Thoracic aorta (tissue), 2 donors: ENCODE measurements at places on chromosomes 7 and 10.

- H3K27me3 ChIP-seq, result no peaks in the 10 kb centered on the region
- no peak for DNase-seq
- H3K36me3 ChIP-seq, result peaks cover 35% of the 10 kb centered on the region
- H3K4me3 ChIP-seq, result no peak overlapping the region
Observed at GRCh38 chr7:66553001-66553400, 75.7 kb upstream of the KCTD7 start.

DNA sequence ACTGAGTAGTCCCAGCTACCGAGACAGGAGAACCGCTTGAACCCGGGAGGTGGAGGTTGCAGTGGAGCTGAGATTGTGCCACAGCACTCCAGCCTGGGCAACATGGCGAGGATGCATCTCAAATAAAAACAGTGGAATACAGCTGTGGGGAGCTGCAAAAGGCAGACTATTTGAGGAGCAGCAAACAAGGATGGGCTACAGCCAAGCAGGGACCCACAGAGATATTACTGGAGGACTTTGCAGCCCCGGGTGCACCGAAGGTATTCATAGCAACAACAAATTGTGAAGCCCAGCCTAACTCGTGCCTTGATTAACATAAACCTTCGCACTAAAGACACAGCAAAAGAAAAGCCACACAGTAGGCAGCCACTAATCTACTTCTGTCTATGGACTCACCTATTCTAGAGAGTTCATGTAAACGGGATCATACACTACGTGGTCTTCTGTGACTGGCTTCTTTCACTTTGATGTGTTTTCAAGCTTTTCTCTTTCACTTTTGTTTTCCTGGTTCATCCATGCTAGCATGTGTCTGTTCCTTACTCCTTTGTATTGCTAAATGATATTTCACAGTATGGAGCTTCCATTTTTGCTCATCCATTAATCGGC lies 34.0 kb downstream of the PODXL start:
- H3K36me3 ChIP-seq, result no peaks in the 10 kb centered on the region
- H3K27me3 ChIP-seq, result no peaks in the 10 kb centered on the region
- DNase-seq, result no peak
- no peak overlapping the region for H3K4me3 ChIP-seq
- H3K4me1 ChIP-seq, result peaks cover 5% of the 10 kb centered on the region
- peak overlapping the region; percentile 44 for H3K27ac ChIP-seq

GRCh38 chr7:120043250-120043649 lies 229.7 kb upstream of the KCND2 start:
- H3K4me1 ChIP-seq, result no peaks in the 10 kb centered on the region
- DNase-seq, result no peak
- H3K27me3 ChIP-seq, result no peaks in the 10 kb centered on the region
- H3K27ac ChIP-seq, result no peak overlapping the region

- H3K27me3 ChIP-seq, result no peaks in the 10 kb centered on the region
- no peaks in the 10 kb centered on the region for H3K36me3 ChIP-seq
- H3K4me3 ChIP-seq, result no peak overlapping the region
- no peak for DNase-seq
- H3K27ac ChIP-seq, result peak overlapping the region; percentile 14
Observed at GRCh38 chr10:77602913-77603533, 34.6 kb downstream of the KCNMA1 start.

- H3K4me1 ChIP-seq, result peaks cover 10% of the 10 kb centered on the region
- no peaks in the 10 kb centered on the region for H3K36me3 ChIP-seq
- no peak for DNase-seq
- H3K27ac ChIP-seq, result no peak within 1 kb of the TSS
- H3K27me3 ChIP-seq, result no peaks in the 10 kb centered on the region
Observed at GRCh38 chr10:71396711-71397295, at the start of gene CDH23. Gene CDH23 (plus strand): TSS chr10:71396920. CDS start chr10:71439832, 42,912 bp downstream.

DNA sequence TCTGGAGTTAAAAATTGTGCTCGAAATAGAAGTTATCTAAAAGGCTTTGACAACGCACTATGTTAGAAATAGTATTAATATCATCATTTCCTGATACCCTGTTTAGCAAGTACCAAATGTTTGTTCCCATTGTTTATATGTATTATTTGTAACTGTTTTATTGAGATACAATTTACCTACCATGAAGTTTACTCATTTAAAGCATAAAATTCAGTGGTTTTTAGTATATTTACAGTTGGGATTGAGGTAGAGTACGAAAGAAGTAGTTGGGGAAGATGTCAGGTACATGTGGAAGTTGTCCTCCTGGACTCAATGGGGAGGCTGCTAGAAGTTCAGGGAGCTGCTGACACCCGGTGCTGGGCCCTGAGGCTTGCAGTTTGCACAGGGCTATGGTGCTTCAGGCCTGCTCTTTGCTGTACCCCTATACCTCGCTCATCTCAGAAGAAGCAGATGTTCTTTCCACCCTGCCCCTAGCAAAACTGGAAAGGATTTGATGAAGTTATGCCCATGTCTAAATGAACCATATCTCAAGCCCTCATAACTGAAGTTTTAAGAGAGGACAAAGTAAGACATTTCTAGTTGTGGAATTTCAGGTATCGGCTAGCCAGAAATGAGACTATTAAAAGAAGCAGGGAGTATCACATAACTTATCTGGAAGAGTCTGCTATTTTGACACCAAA lies 25.2 kb upstream of the WNT16 start:
- H3K36me3 ChIP-seq, result no peaks in the 10 kb centered on the region
- DNase-seq, result no peak
- H3K4me1 ChIP-seq, result no peaks in the 10 kb centered on the region
- no peak overlapping the region for H3K4me3 ChIP-seq
- H3K27me3 ChIP-seq, result no peaks in the 10 kb centered on the region
